ENCODE measurements at places on chromosomes 2 and 18. TPM values are rescaled to one million over a fixed set of nuclear protein-coding genes. Genes with fewer than 3 reads are reported as not detected.

DNA sequence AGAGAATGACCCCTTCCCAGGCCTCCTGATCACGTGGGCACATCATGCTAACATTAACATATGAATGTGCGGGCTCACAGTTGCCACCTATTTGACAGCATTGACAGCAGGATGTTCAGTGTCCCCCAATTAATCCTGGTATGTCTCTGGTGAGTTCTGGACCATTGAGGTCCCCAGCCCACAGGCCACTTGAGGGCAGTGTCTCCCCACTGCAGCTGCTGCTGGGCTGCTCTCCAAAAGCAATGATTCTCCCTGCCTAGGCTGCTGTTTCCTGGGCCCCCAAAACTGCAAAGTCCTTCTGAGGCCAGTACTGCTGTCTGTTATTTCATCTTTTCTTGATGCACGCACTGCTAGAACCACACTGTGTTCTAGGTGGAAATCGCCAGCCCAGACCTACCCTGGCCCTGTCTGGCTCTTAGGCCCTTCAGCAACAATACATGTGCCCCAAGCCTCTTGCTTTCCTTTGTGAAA, 52.7 kb upstream of the MAPK4 start:
- DNase-seq = peak; percentile 59

DNA sequence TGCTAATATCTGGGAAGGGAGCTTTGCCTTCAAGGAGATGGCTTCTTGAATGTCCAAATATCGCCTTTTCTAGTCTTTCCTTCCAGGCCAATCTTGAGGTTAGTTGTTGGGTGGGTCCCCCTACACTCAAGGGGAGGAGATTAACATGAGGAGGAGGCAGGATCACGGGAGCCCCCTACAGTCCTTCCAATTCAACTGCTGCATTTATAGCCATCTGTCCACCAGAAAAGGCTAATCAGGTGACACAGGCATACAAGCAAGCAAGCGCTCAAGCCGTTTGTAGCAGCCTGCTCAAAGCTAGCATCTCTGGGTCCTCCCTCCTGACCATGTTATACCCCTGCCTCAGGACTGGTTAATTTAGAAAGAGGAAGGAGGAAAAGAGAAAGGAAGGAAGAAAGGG, 87.6 kb downstream of the MRPS9 start:
- DNase-seq = no peak

DNA sequence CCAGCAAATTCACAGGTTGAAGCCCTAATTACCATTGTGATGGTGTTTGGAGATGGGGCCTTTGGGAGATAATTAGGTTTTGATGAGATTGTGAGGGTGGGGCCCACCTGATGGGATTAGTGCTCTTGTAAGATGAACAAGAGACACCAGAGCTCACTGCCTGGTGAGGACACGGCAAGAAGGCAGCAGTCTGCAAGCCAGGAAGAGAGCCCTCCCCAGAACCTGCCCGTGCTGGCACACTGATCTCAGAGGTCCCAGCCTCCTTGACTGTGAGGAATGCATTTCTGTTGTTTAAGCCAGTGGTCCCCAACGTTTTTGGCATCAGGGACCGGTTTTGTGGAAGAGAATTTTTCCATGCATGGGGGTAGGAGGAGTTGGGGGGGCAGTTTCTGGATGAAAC, 240.7 kb downstream of the KLHL29 start:
- peak; percentile 7 for DNase-seq

DNA sequence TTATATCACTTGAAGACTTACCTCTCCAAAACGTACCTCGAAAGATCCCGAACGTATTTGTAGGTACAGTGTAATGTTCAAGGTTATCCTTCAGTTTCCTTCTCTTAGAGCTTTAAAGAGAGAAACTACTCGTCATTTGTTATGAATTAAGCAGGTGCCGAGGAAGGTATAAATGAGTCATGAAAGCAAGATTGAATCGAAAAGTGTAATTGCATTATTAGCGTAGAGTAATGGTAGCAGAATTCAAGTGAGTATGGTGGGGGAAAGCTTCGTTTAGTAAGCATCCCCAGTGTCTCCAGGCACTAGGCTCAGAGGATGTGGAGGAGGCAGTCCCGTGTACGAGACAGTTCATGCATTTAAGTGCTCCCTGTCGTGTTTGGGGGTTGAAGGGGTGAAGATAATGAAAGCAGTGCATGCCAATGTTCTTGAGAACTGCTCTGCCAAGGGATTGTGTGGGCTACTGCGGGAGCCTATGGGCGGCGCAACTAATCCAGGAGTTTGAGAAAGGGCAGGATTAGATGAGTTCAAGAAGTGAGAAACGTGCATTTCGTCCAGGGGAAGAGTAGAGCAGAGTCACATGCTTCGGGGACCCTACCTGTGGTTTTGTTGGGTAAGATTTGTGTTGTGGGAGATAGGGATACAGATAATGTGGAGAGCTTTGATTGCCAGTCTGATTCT, 858 bp downstream of the POLR1B start:
- no peak for DNase-seq

- DNase-seq = peak; percentile 56
These were observed 542.8 kb upstream of the ID2 start for GRCh38 chr2:8138923-8139667.

DNA sequence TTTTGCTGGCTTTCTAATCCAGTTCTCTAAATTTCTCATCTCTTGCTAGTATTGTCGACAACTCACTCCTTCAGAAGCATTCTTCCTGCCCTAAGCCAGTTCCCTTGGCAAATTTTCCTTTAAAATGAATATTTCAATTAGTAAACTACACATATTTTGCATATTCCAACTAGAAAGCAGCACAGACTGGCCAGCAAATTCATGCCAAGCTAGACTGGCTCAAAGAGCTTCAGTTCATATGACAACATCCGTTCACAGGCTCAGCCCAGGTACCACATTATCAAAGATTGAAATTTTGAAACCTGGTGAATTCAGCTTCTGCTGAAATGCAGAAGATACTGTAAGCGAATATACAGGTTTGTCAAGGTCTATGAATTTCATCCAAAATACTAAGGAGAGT, 64.5 kb downstream of the AFF3 start:
- DNase-seq = no peak

- DNase-seq = peak; percentile 32
These were observed 68.8 kb downstream of the DOK6 start for GRCh38 chr18:69469444-69469919.

GRCh38 chr2:134020608-134021007, 233.3 kb upstream of the MGAT5 start:
- no peak for DNase-seq

DNA sequence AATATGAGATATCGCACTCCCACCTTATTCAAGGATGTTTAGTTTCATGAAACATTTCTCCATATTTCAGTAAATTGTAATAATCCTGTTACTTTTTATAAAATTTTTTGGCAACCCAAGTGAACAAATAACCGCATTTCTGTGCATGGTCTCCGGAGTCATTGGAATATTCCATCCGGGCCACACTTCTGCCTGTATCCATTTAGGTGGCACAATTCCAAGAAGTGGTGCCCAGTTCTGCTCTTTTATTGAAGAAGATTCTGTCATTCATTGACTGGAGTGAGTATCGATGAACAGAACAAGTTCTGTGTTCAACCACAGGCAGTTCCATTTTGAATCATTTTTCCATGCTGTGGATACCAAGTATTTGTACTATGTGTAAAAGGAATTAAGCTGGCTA, 26.6 kb upstream of the ICOS start:
- DNase-seq = no peak

GRCh38 chr2:190682168-190682567, 33.3 kb downstream of the NAB1 start:
- DNase-seq = no peak

DNA sequence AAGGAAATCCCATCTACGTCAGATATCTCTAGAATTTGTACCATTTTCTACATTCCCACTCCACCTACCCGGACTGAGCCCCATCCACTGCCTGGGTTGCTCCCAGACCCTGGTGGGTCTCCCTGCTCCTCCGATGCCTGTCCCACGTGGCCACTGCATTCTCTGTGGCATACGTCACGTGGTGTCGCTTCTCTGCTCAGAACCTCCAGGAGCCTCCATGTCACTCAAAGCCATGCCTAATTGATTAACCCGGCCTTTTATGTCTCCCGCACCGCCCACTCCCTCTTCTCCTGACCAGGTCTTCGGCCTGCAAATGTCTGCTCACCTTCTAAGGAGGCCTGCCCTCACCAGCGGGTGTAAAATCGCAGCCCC, 176.6 kb downstream of the HDAC4 start:
- DNase-seq = no peak

- DNase-seq = no peak
These were observed 589.9 kb downstream of the XIRP2 start for GRCh38 chr2:167478196-167478595.

- no peak for DNase-seq
These were observed 282.2 kb upstream of the ATP5MC3 start for GRCh38 chr2:175463589-175464310.

DNA sequence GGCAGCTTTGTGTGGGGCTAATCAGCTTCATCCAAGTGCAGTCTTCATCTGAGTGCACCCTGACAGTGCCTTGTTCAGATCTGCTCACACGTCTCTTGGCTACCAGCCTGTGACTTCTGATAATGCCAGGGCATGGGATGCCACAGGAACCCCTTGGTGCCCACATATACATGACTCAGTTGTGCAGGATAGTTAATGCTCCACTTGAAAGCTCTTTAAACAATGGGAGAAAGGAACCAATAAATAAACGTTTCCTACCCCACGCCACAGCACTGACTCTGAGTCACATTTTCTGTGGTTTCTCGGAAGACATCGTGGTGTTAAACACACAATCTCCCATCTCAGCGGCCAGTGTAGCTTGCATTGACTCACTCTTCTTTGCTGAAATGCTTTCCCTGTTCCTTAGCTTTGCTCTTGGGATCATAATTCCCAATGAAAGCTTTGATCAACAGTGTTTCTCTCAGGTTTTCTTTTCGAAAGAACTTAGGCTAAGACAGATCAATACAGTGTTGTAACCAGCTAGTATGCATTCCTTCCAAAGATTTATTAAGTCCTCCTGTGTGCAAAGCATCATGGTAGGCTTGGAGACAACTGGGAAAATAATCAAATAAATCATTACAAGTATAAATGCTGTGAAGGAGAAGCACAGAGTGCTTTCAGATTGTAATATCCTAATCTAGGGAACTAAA, 142.0 kb downstream of the COPS8 start:
- DNase-seq = no peak

DNA sequence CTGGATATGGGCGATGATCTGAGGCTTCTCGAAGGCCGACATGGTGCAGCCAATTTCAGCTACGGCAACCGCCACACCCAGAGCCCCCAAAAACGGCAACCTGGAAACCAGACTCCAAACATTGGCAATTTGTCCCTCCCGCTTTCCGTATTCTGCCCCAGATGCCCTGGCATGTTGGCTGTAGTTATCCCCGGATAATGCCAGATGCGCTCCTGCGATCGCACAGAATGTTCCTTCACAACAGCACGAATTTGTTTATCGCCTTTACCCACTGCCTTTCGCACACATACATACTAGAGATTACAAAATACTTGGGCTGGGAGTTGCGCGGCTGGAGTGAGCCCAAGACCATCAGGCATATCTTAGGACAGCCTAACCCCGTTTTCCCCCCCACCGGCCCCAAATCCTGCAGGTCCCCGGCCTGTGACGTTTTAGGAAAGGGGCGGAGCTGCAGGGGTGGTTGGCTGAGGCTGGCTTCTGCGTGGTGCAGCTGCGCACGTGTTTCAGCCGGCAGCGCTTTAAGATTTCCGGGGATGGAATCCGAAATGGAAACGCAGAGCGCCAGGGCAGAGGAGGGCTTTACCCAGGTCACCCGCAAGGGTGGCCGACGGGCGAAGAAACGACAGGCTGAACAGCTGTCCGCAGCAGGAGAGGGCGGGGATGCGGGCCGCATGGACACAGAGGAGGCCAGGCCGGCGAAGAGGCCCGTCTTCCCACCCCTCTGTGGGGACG, at the start of gene PNO1:
Gene PNO1, plus strand, starts transcription at position 487 of the 732 bp plus-strand sequence. Its CDS starts 47 bp downstream, at position 534.
- DNase-seq = peak; percentile 96

DNA sequence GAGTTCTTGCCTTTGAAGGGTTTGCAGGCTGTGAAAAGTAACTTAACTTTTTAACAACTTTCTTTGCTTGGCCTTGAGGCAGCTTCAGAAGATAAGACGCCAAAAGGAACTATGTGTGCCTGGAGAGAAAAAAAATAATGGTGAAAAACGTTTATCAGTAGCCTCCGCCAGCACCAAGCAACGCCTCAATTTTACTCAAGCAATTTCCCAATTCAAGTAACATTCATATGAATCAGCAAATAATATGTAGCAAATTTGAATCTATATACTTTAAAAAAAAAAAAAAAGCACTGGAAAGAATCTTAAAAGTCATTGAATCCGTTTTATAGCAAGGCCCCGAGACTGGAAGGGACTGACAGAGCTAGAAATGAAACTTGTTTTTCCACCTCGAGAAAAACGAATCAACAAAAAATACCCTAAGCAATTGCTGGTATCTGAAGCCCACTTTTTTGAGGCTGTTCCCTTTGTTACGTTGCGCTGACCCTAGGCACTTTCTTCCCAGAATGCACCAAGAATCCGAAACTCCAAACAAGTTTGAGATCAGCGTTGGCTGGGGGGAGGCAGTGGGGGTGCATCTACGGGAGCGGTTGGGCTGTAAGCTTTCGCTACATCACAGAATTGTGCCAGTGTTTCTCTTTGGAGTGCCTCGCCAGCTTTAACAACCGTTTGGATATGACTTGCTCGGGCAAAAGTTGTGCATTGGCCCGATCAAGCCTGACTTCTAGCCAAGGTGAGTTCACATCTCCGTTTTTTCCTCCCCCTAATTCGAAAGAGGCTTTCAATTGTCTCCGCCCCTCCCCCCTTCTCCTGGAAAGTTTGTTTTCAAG, 2.7 kb upstream of the TGIF1 start:
- no peak for DNase-seq

DNA sequence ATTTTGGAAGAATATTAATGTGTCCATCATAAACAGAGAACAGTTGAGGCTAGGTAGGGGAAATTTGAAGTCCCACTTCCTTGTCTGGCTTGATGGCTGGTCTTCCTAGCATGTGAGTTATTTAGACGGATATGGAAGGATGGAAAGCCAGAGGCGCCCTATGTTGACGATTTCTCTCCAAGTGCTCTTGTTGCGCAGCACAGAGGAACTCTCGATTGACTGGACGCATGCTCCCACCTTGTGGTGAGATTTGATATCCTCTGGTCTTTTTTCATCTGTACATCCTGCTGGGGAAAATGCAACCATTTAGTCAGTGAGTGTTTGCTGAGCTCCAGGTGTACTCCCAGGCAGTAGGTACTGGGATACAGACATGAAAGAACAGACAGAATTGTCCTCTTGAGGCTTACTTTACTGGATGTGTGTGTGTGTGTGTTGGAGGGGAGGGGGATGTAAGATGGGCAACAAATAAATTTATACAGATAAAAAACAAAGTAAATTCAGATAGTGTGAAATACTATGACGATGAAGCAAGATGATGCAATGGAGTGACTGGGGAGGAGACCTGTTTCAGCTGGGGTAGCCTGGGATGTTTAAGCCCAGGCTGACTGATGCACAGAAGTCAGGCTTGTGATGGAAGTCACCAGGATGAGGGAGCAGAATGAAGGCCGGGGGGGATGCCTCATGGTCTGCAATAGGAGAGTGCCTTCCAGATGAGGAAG, 137.2 kb downstream of the TRIM43 start:
- peak; percentile 63 for DNase-seq

GRCh38 chr2:217593732-217594131, 409.1 kb downstream of the TNS1 start:
- no peak for DNase-seq

GRCh38 chr18:3799515-3799914, 349.5 kb downstream of the TGIF1 start:
- no peak for DNase-seq

- no peak for DNase-seq
These were observed 1.2 kb upstream of the ASB1 start for GRCh38 chr2:238425505-238425978.

The STPG4 gene
- total RNA-seq = not detected

The ECEL1 gene
- total RNA-seq = not detected

The PSMA8 gene
- 0.48 TPM for total RNA-seq

The CHRND gene
- total RNA-seq = not detected

The RGPD8 gene
- 5.2 TPM for total RNA-seq

The RNF152 gene
- 11.4 TPM for total RNA-seq

The LAMA1 gene
- total RNA-seq = 0.05 TPM

The ALPP gene
- not detected for total RNA-seq

The BARD1 gene
- 10.0 TPM for total RNA-seq

All from Right ventricle myocardium superior (tissue), 1 donor.